GF-D8 (cell line): ENCODE measurements at places on chromosomes 1 and 21.

GRCh38 chr21:16363100-16363499, 633.3 kb downstream of the USP25 start:
- no peak for DNase-seq

- peak; percentile 43 for DNase-seq
Observed at GRCh38 chr1:87335175-87335884, 6.7 kb downstream of the LMO4 start.

DNA sequence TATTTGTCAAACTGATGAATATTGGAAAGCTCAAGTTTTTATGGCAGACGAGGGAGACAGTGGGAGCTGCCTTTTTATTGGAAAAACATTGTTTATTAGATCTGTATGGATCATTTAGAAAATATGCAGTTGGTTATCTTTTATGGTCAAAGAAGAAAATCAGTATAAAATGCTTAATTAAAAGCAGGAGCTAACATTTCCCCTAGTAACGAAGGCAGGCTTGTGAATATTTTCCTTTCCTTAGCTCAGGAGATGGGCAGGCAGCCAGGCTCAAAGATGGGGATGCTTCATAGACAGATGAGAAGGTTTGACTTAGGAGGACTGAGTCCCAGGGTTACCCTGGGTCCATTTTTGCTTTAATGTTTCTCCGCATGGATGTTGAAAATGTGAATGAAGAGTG, 26.0 kb downstream of the ROR1 start:
- no peak for DNase-seq

- DNase-seq: no peak
Observed at GRCh38 chr1:147111381-147112130, 60.7 kb downstream of the PRKAB2 start.

GRCh38 chr1:200949626-200950025, 54.9 kb downstream of the INAVA start:
- no peak for DNase-seq

DNA sequence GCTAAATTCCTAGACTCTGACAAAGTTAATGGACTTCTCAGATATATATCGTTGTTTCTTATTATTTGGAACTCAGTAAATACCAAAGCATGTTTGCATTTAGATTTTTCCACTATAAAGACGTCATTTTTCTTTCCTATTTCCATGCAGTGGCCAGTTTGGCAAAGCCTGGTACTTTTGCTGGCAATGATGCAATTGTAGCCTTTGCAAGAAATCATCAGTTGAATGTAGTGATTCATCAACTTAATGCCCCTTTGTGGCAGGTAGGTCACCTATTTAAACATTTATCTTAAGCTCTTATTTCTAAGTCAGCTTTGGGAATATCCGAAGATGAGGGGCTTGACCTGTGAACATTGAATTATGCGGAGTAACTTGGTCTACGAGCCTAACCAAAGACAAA, 12.0 kb downstream of the OTUD3 start:
- DNase-seq: no peak

DNA sequence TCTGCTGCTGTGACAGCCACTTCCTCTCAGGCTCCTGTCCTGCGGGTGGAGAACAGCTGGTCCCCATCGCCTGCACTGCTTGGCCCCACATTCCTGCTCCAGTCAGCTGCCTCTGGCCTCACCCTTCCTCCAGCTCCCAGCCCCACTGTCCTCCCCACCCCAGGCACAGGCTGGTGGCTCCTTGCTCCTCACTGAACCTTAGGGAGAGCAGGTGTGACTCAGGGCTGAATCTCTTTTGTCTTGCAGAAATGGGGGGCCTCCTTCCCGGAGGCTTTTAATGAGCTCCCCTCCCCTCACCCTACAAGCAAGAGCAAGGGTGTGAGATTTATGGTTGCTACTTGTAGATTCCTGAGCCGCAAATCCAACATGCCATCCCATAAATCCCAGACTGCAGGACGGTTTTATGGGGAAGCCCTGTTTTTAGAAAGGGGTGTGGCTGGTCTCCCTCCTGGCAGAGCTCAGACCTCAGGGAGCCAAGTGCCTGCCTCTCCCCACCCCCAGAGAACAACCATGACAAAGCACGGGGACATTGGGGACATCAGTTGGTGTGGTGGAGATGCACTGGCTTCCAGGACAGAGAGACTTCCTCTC, 15.2 kb downstream of the CDK18 start:
- DNase-seq: no peak

GRCh38 chr1:202187697-202188407, 5.7 kb upstream of the LGR6 start:
- DNase-seq: no peak

DNA sequence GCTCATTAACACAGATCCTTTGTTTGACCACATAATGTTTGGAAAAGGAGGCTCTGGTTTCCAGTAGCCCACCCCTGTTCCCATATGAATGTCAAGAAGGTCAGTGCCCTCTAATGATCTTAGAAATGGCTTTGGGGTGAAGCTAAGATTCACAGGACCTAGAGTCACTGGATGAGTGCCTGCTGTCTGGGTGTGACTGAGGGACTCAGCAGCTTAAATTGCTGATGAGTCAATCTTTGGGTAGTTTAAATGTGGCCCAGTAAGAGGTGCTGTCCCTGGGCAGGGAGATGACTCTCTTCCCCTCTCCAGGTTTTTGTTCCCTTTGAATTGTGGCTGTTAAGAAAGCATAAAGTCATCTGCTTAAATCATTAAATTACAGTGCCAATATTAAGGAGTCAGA, 50.6 kb downstream of the L1TD1 start:
- no peak for DNase-seq

DNA sequence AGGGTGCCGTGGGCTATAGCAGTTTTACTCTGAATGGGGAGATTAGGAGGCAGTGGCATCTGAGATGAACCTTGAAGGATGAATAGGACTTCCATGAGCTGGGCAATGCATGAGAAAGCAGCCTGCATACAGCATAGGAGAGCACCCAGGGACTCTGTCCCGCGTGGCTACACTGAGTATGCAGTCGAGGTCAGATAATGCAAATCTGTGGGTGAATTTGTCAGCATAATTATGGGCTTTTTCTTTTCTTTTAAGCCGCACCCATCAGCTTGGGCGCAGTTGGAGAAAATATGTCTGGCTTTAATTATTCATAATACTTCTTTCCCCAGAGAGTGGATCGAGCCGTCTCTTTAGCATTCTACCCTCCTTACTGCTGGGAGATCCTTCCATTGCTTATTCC, 188.5 kb downstream of the ZSCAN20 start:
- DNase-seq: no peak

GRCh38 chr1:159849626-159850366, 12.7 kb downstream of the VSIG8 start:
- no peak for DNase-seq

- DNase-seq: no peak
Observed at GRCh38 chr1:99737016-99737415, 29.4 kb downstream of the FRRS1 start.

GRCh38 chr1:183567584-183567983, 22.7 kb downstream of the NCF2 start:
- DNase-seq: peak; percentile 71
